Camera-type eye (tissue), 1 donor: ENCODE measurements at places on chromosomes 16 and 17. TPM values are rescaled to one million over a fixed set of nuclear protein-coding genes. Genes with fewer than 3 reads are reported as not detected.

Gene PERCC1
- 6.9 TPM for total RNA-seq

Gene ALOX15
- 2.9 TPM for total RNA-seq

Gene KRT9
- total RNA-seq: not detected

Gene KRT24
- total RNA-seq: not detected

Gene SHISA6
- 4.7 TPM for total RNA-seq

Gene TAC4
- not detected for total RNA-seq

Gene ANKRD40
- total RNA-seq: 30.3 TPM
